NCI-H446 treated with DMSO at 0.1 percent for 48 hours (cell line): ENCODE measurements at places on chromosomes 7 and 10.

- no peak for DNase-seq
Measured at GRCh38 chr10:6962576-6962975, 382.5 kb upstream of the PRKCQ start.

GRCh38 chr10:130986846-130987245, 324.7 kb downstream of the TCERG1L start:
- DNase-seq, result no peak

DNA sequence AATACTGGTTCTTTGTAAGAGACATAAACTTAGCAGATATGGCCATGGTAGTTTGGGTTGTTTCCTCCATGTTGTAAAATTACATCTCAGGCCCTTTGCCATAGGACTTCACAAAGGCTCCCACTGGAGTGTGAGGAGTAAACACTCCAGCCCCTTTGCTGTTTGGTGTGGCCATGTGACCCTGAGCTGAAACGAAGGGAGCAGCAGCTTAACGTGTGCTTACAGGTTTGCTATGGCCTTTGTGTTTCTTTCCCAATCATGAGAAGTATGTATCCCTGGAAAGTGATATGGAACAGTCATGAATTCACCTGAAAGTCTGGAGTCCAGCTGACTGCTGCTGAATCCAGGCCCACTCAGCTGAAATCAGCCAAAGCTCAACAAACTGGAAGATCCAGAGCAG, 23.8 kb upstream of the SFTPA1 start:
- no peak for DNase-seq

DNA sequence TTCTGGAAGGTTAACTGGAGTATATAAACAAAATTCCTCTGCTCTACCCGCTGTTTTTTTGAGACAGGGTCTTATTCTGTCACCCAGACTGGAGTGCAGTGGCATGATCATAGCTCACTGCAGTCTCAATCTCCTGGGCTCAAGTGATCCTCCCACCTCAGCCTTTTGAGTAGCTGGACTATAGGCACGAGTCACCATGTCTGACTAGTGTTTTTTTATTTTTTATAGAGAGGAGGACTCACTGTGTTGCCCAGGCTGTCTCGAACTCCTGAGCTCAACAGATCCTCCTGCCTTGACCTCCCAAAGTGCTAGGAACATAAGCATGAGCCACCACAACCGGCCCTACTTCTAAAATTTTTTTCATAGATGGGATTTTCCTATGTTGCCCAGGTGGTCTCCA, 2.2 kb downstream of the RAB18 start:
- no peak for DNase-seq

DNA sequence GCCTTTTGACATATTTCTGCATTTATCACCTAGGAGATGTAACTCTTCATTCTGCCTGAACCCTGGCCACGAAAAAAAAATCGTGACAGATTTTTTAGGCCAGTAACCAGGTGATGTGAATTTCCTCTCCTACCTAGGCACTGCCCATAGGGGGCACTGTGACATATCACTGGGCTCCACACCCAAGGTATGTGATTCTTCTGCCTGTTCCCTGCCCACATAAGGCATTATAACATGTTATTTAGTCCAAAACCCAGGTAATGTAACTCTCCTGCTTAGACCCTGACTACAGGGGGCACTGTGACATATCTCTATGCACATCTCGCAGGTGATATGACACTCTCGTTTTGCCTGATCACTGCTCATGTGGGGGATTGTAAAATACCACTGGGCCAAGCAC, 29.5 kb upstream of the ZNF107 start:
- no peak for DNase-seq

- no peak for DNase-seq
Measured at GRCh38 chr10:109996225-109996624, 11.6 kb upstream of the ADD3 start.

DNA sequence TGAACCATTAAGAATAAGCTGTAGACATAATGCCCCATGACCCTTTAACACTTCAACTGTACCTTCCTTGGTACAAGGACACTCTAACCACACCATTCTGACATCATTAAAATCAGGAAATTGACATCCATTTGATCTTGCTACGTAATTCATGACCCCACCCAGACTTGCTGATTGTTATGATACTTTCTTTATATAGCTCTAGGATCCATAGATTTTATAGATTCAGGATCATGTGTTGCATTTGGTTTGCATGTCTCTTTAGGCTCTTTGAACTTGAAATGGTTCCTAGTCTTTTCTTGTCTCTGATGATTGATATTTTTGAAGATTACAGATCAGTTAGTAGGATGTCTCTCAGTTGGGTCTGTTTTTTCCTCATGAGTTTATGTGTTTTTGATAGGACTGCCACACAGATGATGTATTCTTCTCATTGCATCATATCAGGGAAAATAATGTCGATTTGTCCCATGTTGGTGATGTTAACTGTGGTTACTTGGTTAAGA, 13.5 kb downstream of the CCM2 start:
- no peak for DNase-seq

DNA sequence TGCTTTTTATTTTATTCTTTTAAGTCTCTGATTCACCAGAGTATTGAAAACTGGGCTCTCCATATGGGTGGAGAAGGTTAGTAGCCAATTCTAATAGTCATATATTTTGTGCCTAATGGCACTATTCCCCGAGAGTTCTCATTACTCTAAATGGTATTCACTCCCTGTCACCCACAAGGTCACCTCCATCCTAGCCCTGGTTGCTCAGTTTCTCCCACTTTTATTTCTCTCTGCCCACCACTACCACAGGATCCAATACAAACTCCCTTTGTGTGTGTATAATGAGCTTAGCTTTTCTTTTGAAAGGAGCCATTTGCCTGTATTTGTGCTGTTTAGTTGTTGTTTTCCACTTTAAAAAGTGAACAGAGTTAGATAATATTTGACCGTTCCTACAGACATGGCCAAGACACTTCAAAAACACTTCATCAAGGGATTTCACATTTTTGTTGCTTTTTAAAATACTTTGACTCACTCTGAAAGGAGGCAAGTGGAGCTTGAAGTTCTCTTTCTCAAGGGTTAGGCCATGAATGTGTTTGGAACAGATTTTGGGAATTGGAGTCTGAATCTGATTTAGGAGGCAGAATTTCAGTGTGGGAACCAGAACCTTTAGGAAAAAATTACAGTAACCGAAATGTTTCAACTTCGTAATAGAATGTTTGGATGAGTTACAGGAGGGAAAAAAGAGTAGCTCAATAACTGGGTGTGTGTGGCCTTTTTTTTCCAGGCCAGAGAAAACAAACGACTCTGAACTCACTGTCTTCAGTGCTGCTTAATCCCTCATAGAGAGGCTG, 321.3 kb downstream of the BICC1 start:
- no peak for DNase-seq

GRCh38 chr7:36281945-36282717, 107.5 kb upstream of the ANLN start:
- DNase-seq, result no peak

GRCh38 chr7:141203177-141203576, 129.3 kb downstream of the TMEM178B start:
- DNase-seq, result no peak

GRCh38 chr10:49768731-49769130, 6.6 kb upstream of the OGDHL start:
- DNase-seq, result no peak
